ENCODE measurements at places on chromosomes 5 and 9. TPM values are rescaled to one million over a fixed set of nuclear protein-coding genes. Genes with fewer than 3 reads are reported as not detected.

The GARIN3 gene
- not detected for total RNA-seq

The CATSPER3 gene
- total RNA-seq, result 0.82 TPM

The CD180 gene
- 0.41 TPM for total RNA-seq

The FCN1 gene
- total RNA-seq, result 0.82 TPM

The GMCL2 gene
- total RNA-seq, result not detected

The IFNA21 gene
- not detected for total RNA-seq

GRCh38 chr9:696332-697323, 144.9 kb upstream of the DMRT1 start:
- no peak for DNase-seq

GRCh38 chr9:4922730-4923129, 62.3 kb upstream of the JAK2 start:
- DNase-seq, result no peak

- no peak for DNase-seq
Measured at GRCh38 chr5:114977979-114978573, 191.6 kb downstream of the TRIM36 start.

- no peak for DNase-seq
Measured at GRCh38 chr5:45796959-45797553, 100.9 kb upstream of the HCN1 start.

- DNase-seq, result no peak
Measured at GRCh38 chr9:125754096-125754495, 6.9 kb downstream of the PBX3 start.

DNA sequence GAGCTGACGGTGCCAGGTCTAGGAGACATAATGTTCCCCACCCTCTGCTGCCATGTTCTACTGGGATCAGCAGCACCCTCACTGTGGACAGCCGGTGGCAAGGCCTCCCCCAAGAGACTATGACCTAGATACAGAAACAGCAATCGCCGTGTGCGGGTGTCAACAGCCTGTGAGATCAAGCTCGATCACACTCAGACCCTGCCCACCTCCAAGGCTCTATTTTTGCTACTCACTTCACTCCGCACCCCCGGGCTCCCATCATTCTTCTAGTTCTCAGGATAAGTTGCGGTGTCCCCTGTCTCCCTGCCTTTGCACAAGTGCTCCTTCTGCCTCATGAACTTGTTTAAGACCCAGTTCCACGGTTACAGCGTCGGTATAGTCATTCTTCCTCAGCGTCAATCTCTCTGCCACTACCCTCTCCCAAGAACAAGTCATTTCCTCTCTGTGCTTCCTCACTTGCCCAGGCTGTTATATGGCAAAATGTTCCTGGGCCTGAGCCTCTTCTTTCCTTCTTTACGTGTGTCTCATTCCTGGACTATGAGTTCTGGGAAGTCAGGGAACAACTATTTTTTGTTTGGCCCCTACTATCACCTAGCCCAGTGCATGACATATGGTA, 5.4 kb upstream of the DOCK8 start:
- no peak for DNase-seq

- no peak for DNase-seq
Measured at GRCh38 chr5:38207343-38207742, 51.0 kb upstream of the EGFLAM start.

DNA sequence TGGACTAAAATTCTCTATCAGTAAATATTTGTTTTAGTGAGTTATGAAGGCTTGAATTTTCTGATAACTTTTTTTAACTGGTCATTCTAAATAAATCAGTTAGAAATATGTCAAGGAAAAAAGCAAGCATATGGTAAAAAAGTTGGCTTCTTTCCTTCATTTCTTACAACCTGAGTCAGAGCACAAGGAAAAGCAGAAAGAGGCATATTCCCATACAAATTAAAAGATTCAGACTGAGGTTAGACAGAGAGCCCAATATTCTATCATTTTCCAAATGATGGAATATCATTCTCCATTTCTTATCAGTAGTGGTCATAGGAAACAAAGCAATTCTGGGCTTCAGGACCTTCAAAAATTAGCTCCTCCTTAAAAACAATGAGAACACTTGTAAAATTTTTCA, 732.1 kb downstream of the MAT2B start:
- no peak for DNase-seq

DNA sequence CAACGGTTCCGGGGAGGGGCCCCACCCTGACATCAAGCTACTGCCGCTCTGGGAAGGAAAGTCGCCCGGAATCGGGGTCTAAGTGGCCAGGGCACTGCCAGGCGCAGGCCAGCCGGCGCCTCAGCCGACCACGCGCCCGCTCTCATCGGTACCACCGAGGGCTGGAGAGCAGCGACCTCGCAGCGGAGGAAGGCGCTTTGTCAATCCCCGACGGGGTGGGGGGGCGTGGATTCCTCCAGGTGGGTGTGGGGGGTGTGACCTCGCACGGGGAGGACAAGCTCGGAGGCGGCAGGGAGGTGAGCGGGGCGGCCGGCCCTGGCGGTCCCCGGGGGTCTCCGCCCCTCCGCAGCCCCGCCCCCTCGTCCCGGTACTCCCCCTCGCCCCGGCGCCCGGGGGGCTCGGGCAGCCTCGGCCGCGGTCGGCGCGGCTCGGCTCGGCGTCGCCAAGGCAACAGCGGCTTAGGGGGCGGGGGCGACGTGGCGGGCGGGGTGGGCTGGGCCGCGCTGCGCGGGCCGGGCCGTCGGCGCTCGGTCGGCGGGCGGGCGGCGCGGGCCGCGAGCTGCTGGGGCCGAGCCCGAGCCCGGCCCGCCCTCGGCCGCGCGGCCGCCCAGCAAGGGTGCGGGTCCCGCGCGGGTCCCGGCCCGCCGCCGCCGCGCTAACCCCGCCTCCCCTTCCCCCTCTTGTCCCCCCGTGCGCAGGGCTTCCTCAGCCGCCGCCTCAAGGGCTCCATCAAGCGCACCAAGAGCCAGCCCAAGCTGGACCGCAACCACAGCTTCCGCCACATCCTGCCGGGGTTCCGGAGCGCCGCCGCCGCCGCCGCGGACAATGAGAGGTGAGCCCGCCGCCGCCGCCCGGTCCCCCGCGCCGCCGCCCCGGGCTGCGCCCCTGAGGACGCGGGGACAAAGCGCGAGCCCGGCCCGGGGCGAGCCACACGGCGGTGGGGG, 47.5 kb downstream of the DAB2IP start:
- peak; percentile 72 for DNase-seq

DNA sequence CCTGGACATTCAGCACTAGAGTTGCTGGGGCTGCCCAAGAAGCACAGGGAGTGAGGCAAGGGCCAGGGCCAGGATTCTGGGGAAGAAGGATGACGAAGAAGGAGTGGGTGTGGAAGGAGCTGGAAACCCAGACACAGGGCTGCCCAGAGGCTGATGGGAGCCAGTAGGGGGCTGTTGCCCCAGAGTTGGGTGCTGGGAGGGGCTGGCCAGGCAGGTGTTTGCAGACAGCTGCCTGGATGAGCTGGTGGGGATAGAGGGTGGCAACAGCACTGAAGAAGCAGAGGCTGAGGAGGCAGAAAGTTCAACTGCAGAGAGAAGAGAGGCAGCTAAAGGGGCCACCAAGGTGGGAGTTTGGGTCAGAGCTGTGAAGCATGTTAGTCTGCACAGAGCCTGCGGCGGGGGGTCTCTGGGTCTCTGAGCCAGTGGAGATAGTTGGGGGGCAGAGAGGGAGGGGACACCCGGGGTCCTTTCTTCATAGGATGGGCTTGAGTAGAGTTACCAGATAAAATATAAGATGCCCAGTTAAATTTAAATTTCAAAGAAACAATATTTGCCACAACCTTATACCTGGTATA, 2.5 kb upstream of the AQP7 start:
- DNase-seq, result no peak

DNA sequence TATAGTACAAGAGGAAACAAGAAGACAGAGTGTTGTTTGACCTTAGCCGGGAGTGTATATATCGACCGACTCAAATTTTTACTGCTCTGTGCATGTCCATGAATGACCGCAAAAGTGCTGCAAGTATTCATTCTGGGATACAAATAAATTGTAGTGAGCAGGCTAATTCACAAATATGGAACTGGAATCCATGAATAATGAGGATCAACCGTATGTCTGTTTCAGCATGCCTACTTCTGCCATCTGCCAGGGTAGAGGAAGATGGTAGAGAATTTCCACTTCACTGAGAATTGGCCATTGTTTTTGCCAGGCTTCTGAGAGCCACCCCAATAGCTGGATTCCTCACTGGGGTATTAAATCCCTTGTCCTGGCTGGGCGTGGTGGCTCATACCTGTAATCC, 8.5 kb upstream of the RALGPS1 start:
- DNase-seq, result no peak

DNA sequence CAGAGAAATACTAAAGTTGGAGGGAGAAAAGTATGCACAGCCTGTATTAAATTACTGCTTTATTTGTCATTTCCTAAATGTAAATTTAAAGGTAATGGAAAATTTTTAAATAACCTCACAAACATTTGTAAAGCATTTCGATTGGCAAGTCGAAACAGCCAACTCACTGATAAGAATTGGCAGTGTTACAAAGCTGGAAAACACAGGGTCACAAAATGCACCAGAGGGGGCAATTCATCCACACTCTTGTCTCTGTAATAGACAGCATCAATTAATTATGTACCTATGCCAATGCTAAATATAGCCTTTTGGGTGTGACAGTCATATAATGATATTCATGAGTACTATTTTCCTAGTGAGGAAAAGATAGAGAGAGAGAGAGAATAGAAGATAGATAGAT, 140.6 kb upstream of the PRLR start:
- DNase-seq, result no peak

- no peak for DNase-seq
Measured at GRCh38 chr9:74496406-74496805, 729 bp upstream of the RORB start.

GRCh38 chr5:160626322-160626721, 204.7 kb downstream of the PTTG1 start:
- DNase-seq, result no peak

GRCh38 chr9:126620478-126620877, 6.8 kb downstream of the LMX1B start:
- no peak for DNase-seq

- DNase-seq, result no peak
Measured at GRCh38 chr9:4272126-4272525, 27.7 kb downstream of the GLIS3 start.

DNA sequence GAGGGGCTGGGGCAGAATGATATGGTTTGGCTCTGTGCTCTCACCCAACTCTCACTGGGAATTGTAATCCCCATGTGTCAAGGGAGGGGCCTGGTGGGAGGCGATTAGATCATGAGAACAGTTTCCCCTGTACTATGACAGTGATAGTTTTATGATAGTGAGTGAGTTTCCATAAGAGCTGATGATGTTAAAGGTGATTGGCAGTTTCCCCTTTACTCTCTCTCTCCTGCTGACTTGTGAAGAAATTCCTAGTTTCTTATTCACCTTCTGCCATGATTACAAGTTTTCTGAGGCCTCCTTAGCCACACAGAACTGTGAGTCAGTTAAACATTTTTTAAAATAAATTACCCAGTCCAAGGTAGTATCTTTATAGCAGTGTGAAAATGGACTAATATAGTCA, 120.4 kb upstream of the CDH9 start:
- DNase-seq, result no peak

Measured in frontal cortex (tissue), 4 donors.